ENCODE measurements at places on chromosomes 4 and X. TPM values are rescaled to one million over a fixed set of nuclear protein-coding genes. Genes with fewer than 3 reads are reported as not detected.

- H3K4me3 ChIP-seq, result no peak overlapping the region
- no peaks in the 10 kb centered on the region for H3K4me1 ChIP-seq
- H3K36me3 ChIP-seq, result no peaks in the 10 kb centered on the region
- DNase-seq, result no peak
- no peaks in the 10 kb centered on the region for H3K27me3 ChIP-seq
- H3K27ac ChIP-seq, result no peak overlapping the region
Observed at GRCh38 chr4:101458914-101459313, 111.6 kb upstream of the PPP3CA start.

GRCh38 chr4:718460-718859, 12.8 kb downstream of the PCGF3 start:
- H3K27ac ChIP-seq, result no peak overlapping the region
- DNase-seq, result no peak
- peaks cover 7% of the 10 kb centered on the region for H3K4me1 ChIP-seq
- H3K27me3 ChIP-seq, result no peaks in the 10 kb centered on the region

- no peaks in the 10 kb centered on the region for H3K36me3 ChIP-seq
- DNase-seq, result no peak
- H3K27ac ChIP-seq, result no peak overlapping the region
- H3K4me3 ChIP-seq, result no peak overlapping the region
- H3K27me3 ChIP-seq, result no peaks in the 10 kb centered on the region
Observed at GRCh38 chr4:107380836-107381438, 339.1 kb downstream of the PAPSS1 start.

GRCh38 chr4:31045724-31046318, 325.7 kb downstream of the PCDH7 start:
- no peaks in the 10 kb centered on the region for H3K36me3 ChIP-seq
- H3K4me3 ChIP-seq, result no peak overlapping the region
- no peaks in the 10 kb centered on the region for H3K4me1 ChIP-seq

DNA sequence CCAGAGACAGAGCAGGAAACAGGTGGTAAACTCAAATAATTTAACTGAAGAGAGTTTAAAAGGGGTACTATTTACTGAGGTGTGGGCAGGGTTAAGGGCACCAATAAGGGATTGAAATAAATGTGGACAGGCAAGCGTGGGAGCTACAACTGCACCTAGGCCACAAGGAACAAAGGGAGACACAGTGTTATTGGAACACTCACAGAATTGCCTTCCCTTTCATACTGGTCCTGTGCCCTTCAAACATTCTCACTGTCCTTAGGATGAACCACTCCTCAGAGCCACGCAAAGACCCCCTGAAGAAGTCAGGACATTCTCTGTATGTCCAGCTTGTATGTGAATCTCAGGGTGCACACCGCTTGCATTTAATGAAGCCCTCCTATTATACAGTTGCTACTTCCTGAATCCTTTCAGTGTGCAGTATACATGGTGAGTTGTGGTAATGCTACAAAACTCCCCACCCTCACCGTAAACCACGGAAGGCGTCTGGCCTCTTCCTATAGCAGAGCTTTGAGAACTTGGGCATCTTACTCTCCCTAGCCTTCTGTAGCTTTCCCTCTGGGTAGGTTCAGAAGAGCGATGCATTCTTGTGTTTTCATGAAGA, 9.6 kb upstream of the MRPL1 start:
- no peak overlapping the region for H3K4me3 ChIP-seq
- H3K27me3 ChIP-seq, result no peaks in the 10 kb centered on the region
- DNase-seq, result no peak
- H3K4me1 ChIP-seq, result no peaks in the 10 kb centered on the region

DNA sequence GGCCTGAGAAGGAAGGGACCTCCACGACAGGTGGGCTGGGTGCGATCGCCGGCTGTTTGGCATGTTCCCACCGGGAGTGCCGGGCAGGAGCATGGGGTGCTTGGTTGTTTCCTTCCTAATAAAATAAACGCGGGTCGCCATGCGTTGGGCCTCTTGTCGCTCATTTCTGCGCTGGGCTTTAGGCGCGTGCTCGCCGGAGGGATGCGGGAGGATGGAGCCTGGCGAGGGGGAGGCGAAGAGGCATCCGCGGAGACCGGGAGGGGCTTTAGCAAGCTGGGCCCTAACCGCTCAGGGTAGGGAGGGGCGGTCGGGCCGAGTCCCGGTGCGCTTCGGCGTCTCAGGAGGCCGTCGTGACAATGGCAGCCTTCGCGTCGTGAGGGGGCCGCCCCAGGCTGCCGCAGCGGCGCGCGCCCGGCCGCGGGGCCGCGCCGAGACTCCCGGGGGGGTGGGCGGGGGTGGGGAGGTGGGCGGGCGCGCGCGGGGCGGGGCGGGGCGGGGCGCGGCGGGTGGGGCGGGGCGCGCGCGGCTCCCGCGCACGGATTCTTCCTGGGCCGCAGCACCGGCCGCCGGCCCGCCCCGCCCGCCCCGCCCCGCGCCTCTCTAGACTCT, 476 bp upstream of the GDI1 start:
- no peaks in the 10 kb centered on the region for H3K27me3 ChIP-seq
- H3K27ac ChIP-seq, result peak overlapping the region; percentile 81
- peaks cover 12% of the 10 kb centered on the region for H3K4me1 ChIP-seq

DNA sequence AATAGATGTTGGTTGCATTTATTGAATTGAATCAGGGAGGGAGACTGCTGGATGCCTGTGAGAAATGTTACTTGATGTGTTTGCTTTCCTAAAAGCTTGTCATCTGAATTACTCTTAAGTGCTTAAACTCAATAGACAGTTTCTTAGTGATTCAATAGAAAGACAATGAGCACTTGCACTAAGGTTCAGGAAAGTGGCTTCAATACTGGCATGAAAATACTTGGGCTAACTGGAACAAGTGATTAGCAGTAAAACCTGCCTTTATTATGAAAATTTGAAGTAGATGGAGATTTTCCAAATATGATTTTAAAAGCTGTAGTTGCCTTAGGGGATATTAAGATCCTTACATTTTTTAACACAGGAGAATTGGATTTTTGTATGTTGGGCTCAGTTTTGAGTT, 123.3 kb downstream of the RNF150 start:
- no peaks in the 10 kb centered on the region for H3K36me3 ChIP-seq
- no peak overlapping the region for H3K27ac ChIP-seq
- H3K4me1 ChIP-seq, result no peaks in the 10 kb centered on the region
- no peak overlapping the region for H3K4me3 ChIP-seq
- H3K27me3 ChIP-seq, result no peaks in the 10 kb centered on the region
- DNase-seq, result no peak

- H3K27me3 ChIP-seq, result no peaks in the 10 kb centered on the region
- no peaks in the 10 kb centered on the region for H3K36me3 ChIP-seq
- H3K4me1 ChIP-seq, result peaks cover 20% of the 10 kb centered on the region
- no peak for DNase-seq
- no peak overlapping the region for H3K27ac ChIP-seq
- no peak overlapping the region for H3K4me3 ChIP-seq
Observed at GRCh38 chr4:112633477-112634235, 3.1 kb downstream of the ZGRF1 start.

DNA sequence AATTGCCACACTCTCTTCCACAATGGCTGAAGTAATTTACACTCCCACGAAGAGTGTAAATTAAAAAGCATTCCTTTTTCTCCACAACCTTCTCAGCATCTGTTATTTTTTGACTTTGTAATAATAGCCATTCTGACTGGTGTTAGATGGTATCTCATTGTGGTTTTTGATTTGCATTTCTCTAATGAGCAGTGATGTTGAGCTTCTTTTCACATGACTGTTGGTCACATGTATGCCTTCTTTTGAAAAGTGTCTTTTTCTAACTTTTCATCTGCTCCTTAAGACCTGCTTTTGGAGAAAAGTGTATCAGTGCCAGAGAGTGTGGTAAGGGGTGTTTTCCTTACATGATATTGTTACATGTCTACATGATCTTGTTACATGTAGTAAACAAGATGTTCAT, 25.7 kb downstream of the GUCY1A1 start:
- no peaks in the 10 kb centered on the region for H3K27me3 ChIP-seq
- DNase-seq, result no peak
- H3K4me1 ChIP-seq, result peaks cover 32% of the 10 kb centered on the region
- no peak overlapping the region for H3K4me3 ChIP-seq
- no peaks in the 10 kb centered on the region for H3K36me3 ChIP-seq
- peak overlapping the region; percentile 43 for H3K27ac ChIP-seq

- no peaks in the 10 kb centered on the region for H3K36me3 ChIP-seq
- no peak overlapping the region for H3K4me3 ChIP-seq
- DNase-seq, result no peak
- no peaks in the 10 kb centered on the region for H3K27me3 ChIP-seq
- H3K27ac ChIP-seq, result no peak overlapping the region
Observed at GRCh38 chr4:20319825-20320612, 68.3 kb downstream of the SLIT2 start.

DNA sequence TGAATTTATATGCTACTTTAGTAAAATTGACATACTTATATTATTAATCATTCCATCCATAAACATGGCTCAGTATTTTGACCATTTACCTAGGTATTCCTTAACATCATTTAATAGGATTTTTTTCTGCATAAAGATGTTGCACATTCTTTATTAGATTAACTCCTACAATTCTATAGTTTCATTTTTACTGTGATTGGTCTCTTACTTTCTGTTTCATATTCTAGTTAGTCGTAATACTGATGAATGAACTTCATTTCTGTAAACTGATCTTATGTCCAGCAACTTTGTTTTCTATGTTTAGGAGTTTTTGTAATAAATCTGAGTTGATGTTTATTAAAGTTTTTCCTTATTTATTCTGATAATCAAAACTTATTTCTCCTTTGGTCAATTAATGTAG, 278.2 kb upstream of the CXXC4 start:
- H3K27ac ChIP-seq, result no peak overlapping the region
- H3K4me3 ChIP-seq, result no peak overlapping the region
- no peak for DNase-seq
- no peaks in the 10 kb centered on the region for H3K27me3 ChIP-seq

DNA sequence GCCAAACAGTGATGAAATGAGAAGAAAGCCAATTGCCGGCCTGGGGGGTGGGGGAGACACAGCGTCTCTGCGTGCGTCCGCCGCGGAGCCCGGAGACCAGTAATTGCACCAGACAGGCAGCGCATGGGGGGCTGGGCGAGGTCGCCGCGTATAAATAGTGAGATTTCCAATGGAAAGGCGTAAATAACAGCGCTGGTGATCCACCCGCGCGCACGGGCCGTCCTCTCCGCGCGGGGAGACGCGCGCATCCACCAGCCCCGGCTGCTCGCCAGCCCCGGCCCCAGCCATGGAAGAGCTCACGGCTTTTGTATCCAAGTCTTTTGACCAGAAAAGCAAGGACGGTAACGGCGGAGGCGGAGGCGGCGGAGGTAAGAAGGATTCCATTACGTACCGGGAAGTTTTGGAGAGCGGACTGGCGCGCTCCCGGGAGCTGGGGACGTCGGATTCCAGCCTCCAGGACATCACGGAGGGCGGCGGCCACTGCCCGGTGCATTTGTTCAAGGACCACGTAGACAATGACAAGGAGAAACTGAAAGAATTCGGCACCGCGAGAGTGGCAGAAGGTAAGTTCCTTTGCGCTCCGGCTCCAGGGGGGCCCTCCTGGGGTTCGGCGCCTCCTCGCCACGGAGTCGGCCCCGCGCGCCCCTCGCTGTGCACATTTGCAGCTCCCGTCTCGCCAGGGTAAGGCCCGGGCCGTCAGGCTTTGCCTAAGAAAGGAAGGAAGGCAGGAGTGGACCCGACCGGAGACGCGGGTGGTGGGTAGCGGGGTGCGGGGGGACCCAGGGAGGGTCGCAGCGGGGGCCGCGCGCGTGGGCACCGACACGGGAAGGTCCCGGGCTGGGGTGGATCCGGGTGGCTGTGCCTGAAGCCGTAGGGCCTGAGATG, at the start of gene SHOX:
Gene SHOX, plus strand, starts transcription at position 180 of the 885 bp plus-strand sequence. Its CDS starts 107 bp downstream, at position 287.
- H3K27ac ChIP-seq, result no peak within 1 kb of the TSS
- H3K4me3 ChIP-seq, result no peak within 1 kb of the TSS
- peaks cover 75% of the 10 kb centered on the region for H3K27me3 ChIP-seq
- H3K4me1 ChIP-seq, result no peaks in the 10 kb centered on the region
- no peak for DNase-seq

GRCh38 chr4:41285864-41286235, 29.1 kb downstream of the UCHL1 start:
- H3K27me3 ChIP-seq, result no peaks in the 10 kb centered on the region
- H3K36me3 ChIP-seq, result no peaks in the 10 kb centered on the region
- H3K27ac ChIP-seq, result no peak overlapping the region
- no peak for DNase-seq

- H3K27me3 ChIP-seq, result peaks cover 5% of the 10 kb centered on the region
- no peak overlapping the region for H3K4me3 ChIP-seq
- no peaks in the 10 kb centered on the region for H3K36me3 ChIP-seq
- no peak for DNase-seq
- no peak overlapping the region for H3K27ac ChIP-seq
Observed at GRCh38 chr4:4254199-4254598, 6.2 kb upstream of the TMEM128 start.

DNA sequence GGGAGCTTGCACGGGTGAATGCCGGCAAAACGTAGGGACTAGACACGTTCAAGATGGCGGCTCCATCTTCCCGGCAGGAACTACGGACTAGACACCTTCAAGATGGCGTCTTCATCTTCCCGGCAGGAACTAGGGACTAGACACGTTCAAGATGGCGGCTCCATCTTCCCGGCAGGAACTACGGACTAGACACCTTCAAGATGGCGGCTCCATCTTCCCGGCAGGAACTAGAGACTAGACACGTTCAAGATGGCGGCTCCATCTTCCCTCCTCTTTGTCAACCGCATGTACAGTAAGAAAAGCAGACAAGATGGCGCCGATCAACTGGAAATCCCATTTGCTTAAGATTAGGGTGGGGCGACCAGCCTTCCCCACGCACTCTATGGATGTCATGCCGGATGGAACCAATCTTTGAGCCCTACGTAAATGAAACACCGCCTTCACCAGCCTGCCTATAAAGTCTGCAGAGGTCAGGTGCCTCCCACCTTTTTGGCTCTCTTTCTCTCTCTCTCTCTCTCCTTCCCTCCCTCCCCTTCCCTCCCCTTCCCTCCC, 222.4 kb downstream of the CRLF2 start:
- H3K4me3 ChIP-seq, result no peak overlapping the region
- no peak for DNase-seq
- no peak overlapping the region for H3K27ac ChIP-seq
- H3K4me1 ChIP-seq, result no peaks in the 10 kb centered on the region
- no peaks in the 10 kb centered on the region for H3K36me3 ChIP-seq
- no peaks in the 10 kb centered on the region for H3K27me3 ChIP-seq

GRCh38 chrX:149962859-149963757, 24.8 kb upstream of the EOLA2 start:
- no peak for DNase-seq
- no peak overlapping the region for H3K27ac ChIP-seq
- H3K36me3 ChIP-seq, result no peaks in the 10 kb centered on the region
- H3K4me3 ChIP-seq, result no peak overlapping the region

GRCh38 chr4:8195841-8196458, 3.1 kb upstream of the SH3TC1 start:
- H3K4me3 ChIP-seq, result no peak overlapping the region
- no peak overlapping the region for H3K27ac ChIP-seq
- DNase-seq, result no peak
- peaks cover 55% of the 10 kb centered on the region for H3K4me1 ChIP-seq

Gene CSAG3
- total RNA-seq, result not detected

Gene F9
- total RNA-seq, result not detected

Gene PLS3
- total RNA-seq, result 138 TPM

Gene HS6ST2
- total RNA-seq, result 0.92 TPM

Gene NUDT11
- 0.53 TPM for total RNA-seq

Gene ZMAT1
- total RNA-seq, result 10.0 TPM

Gene PNMA5
- total RNA-seq, result 0.18 TPM

Gene MUC7
- not detected for total RNA-seq

Gene FAAH2
- 6.1 TPM for total RNA-seq

Gene CLRN2
- not detected for total RNA-seq

Gene GPRIN3
- 34.2 TPM for total RNA-seq

Data from lower lobe of right lung (tissue), 2 donors.